ENCODE measurements at places on chromosomes 7 and 10.

DNA sequence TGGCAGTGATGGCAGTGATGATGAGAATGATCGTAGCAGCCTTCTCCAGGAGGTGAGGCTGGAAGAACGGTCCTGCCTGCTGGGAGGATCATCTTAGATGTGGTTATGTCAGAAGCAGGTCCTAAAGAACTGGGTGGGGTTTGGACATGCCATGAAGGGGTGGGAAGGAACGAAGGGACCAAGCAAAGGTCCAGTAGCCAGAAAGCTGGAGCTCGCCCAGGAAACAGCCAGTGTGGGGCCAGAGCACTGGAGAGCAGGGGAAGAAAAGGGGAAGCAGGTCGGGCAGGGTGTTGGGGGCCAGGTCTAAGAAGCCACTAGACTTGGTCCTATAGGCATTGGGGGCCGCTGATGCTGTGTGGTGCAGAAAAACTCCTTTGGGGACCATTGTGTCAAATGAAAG, 127.4 kb downstream of the RGS10 start:
- H3K4me3 ChIP-seq, result no peak overlapping the region
- no peaks in the 10 kb centered on the region for H3K36me3 ChIP-seq
- H3K27ac ChIP-seq, result no peak overlapping the region
- DNase-seq, result no peak

DNA sequence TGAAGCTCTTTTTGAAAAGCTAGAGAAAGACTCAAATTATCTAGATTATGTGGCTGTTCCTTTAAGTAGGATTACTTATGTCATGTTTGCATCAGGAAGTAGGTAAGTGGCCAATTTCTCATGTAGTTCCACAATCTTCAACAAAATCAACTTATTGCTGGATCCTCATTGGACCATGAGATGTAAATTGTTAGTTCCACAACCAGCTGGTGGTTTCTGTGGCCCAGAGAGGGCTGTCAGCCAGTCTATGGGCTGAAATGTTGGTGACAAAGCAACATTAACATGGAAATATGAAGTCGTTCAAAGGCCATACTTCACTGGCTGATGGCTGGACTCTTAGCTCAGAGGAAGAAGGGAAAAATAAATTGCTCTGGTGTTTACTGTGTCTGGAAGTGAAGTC, 157.9 kb downstream of the PLXDC2 start:
- H3K27me3 ChIP-seq, result no peaks in the 10 kb centered on the region
- no peaks in the 10 kb centered on the region for H3K36me3 ChIP-seq
- no peak overlapping the region for H3K27ac ChIP-seq
- DNase-seq, result no peak

GRCh38 chr10:317271-317769, 182.1 kb downstream of the ZMYND11 start:
- no peak for DNase-seq
- H3K36me3 ChIP-seq, result peaks cover 42% of the 10 kb centered on the region
- no peaks in the 10 kb centered on the region for H3K27me3 ChIP-seq
- no peak overlapping the region for H3K4me3 ChIP-seq

DNA sequence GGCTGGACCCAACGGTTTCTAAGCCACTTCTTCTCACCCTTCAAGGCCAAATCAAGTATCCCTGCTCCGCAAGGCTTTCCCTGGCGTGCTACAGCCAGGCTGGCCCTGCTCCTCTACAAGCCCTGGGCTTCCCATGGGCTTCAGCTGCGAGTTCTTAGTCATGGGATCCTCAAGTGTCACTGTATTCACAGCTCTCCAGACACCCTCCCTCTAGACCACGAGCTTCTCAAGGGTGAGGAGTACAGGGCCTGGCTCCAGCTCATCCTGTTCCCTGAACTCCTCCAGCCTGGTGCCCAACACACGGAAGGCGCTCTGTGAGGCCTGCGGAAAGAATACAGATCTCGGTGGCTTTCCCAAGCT, 38.8 kb downstream of the FAM53B start:
- H3K4me1 ChIP-seq, result no peaks in the 10 kb centered on the region
- peaks cover 14% of the 10 kb centered on the region for H3K36me3 ChIP-seq
- no peak overlapping the region for H3K27ac ChIP-seq
- no peak for DNase-seq
- no peak overlapping the region for H3K4me3 ChIP-seq

DNA sequence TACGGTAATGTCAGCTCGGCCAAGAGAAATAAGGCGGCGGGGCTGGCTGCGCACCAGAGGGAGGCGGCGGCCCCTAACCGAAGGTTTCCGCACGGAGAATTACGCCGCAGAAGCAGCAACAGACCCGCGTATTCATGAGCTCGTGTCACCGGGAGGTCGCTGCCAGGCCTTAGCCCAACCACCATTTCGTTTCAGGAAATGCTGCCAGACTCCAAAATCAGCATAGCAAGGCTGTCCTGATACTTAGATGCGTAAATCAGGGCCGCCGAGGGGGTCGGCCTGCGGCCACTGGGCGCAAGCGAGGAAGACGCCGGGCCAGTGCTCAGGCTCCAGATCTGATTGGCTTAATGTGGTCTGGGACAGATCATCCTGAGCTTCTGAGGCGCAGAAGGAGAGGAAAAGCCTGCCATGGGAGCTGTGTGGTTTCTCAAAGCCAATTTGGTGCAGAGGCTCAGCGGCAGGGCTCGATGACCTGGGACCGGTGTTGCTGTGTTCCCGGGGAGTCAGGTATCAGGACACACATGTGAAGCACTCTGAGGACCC, 247.9 kb downstream of the BAMBI start:
- DNase-seq, result no peak
- H3K4me1 ChIP-seq, result peaks cover 8% of the 10 kb centered on the region
- no peak overlapping the region for H3K27ac ChIP-seq
- H3K4me3 ChIP-seq, result no peak overlapping the region

DNA sequence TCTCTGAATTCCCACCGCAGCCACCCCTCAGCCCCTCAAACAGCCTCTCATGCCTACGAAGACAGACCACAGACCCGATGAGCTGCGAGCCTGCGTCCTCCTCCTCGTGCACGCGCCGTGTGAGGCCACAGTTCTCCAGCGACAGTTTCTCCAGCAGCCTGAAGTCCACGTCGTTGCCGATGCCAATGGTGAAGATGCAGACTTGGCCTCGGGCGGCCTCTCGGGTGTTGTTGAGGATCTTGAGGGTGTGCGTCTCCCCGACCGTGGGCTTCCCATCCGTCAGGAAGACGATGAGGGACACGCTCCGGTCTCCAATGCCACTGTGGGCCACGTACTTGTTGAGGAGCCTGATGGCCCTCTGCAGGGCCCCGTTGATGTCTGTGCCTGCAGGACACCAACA, 87.1 kb downstream of the ITIH5 start:
- peaks cover 20% of the 10 kb centered on the region for H3K4me1 ChIP-seq
- H3K36me3 ChIP-seq, result no peaks in the 10 kb centered on the region
- no peak overlapping the region for H3K4me3 ChIP-seq
- H3K27me3 ChIP-seq, result no peaks in the 10 kb centered on the region
- no peak overlapping the region for H3K27ac ChIP-seq

DNA sequence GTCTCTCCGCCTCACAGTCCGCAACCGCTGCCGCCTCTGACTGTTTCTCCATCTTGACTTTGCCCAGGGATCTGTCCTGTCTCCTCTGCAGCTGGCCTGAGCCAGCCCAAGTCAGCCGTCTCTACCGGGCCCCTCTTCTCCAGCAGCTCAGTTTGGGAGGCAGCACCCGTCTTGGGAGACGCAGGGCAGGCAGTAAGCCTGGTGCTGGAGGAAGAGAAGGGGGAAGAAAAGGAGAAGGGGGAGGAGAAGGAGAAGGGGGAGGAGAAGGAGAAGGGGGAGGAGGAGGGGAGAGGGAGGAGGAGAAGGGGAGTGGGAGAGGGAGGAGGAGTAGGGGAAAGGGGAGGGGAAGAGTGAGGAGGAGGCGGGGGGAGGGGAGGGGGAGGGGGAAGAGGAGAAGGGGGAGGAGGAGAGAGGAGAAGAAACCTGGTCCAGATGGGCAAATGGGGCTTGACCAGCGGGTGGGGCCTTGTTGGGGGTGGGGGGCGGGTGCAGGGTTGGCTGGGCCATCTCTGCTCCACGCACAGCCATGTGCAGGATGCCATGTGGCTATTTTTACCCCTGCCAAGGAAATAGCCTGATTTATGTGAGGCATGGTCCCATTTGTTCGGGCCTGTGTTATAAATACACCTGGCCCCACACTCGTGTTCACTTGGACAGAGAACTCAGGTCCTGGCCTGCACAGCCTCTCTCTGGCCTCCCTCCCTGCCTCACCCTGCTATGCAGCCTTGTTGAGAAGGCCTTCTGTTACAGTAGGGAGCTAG, 35.9 kb upstream of the FZD9 start:
- DNase-seq, result no peak
- H3K27ac ChIP-seq, result no peak overlapping the region
- H3K4me1 ChIP-seq, result no peaks in the 10 kb centered on the region
- H3K27me3 ChIP-seq, result no peaks in the 10 kb centered on the region
- H3K4me3 ChIP-seq, result no peak overlapping the region

DNA sequence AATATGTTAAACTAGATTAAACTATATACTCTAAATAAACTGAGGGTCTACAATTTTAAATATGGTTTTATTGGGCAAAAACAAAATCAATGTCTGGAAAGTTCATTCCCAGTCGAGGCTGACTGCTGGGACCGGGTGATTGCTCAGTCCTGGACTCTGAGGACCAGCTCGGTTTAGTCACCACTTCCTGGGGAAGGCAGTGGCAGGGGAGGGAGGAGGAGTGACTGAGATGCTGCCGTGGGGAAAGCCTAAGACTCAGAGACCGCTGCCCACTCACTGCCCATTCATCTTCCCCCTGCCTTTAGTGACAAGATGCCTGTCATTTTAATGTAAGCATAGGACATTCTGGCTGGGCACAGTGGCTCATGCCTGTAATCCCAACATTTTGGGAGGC, 29.0 kb downstream of the ATOH7 start:
- peak; percentile 71 for DNase-seq
- H3K4me3 ChIP-seq, result no peak overlapping the region
- peaks cover 5% of the 10 kb centered on the region for H3K4me1 ChIP-seq
- no peaks in the 10 kb centered on the region for H3K36me3 ChIP-seq
- H3K27me3 ChIP-seq, result no peaks in the 10 kb centered on the region

- DNase-seq, result no peak
- no peaks in the 10 kb centered on the region for H3K36me3 ChIP-seq
- no peak overlapping the region for H3K4me3 ChIP-seq
- no peaks in the 10 kb centered on the region for H3K27me3 ChIP-seq
- H3K27ac ChIP-seq, result no peak overlapping the region
Measured at GRCh38 chr10:69409968-69410367, 6.8 kb downstream of the TACR2 start.

DNA sequence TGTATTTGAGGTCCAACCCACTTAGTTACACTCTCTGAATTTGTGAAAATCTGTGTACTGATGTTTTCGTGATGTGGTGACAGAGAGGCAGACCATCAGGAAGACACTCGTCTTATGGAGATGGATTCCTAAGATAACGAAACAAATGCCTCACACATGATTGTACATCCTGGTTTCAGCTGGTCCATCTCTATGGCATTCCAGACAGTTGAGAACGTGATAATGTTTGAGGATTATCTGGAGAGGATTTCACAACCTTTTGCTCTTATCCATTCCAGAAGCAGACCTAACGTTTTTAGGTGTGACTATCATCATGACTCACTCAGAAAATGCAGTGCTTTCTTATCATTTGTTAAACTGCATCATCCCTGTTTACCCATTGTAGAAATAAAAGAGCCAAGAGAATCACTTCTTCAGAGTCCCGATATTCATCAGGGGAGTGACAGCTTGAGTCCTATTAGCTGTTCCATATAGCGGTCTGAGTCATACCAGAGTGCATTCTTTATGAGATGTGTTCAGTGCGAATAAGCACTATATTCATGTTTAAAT, 74.5 kb downstream of the BMPER start:
- no peaks in the 10 kb centered on the region for H3K36me3 ChIP-seq
- peak; percentile 57 for DNase-seq
- H3K4me3 ChIP-seq, result no peak overlapping the region
- peaks cover 38% of the 10 kb centered on the region for H3K4me1 ChIP-seq

- DNase-seq, result no peak
- H3K36me3 ChIP-seq, result peaks cover 39% of the 10 kb centered on the region
- H3K4me1 ChIP-seq, result 0 out of 2 replicates have a peak, but pooled peaks cover 5% of the 10 kb centered on the region
- H3K27me3 ChIP-seq, result no peaks in the 10 kb centered on the region
- H3K27ac ChIP-seq, result no peak overlapping the region
Measured at GRCh38 chr10:87750001-87750671, 67.9 kb downstream of the ATAD1 start.
